ENCODE measurements at places on chromosomes 13 and 19.

DNA sequence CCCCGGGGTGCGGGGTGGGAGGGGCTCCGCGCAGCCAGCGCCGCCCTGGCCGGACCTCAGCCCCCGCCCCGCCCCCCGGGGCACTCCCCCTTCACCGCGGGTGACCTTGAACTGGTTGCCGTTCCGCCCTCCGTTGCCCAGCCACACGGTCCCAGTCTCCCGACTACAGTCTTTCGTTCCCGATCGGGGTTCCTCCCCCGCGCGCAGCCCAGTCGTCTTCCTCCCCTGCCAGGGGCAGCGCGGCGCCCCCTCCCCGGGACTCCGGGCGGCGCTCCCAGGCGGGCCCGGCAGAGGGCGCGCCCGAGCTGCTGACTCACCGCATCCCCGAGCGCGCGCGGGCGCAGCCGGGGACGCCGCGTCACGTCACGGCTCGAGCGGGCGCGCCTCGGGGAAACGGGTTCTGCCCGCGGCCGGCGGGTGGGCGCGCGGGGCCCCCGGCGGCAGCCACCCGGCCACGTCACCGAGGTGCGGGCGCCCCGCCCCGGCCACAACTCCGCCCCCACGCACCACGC, 459 bp downstream of the MIDN start:
- DNase-seq = peak; percentile 70

GRCh38 chr13:78881751-78882150, 222.8 kb upstream of the OBI1 start:
- no peak for DNase-seq

- DNase-seq = no peak
Measured at GRCh38 chr13:48579165-48579918, 46.5 kb upstream of the RCBTB2 start.

DNA sequence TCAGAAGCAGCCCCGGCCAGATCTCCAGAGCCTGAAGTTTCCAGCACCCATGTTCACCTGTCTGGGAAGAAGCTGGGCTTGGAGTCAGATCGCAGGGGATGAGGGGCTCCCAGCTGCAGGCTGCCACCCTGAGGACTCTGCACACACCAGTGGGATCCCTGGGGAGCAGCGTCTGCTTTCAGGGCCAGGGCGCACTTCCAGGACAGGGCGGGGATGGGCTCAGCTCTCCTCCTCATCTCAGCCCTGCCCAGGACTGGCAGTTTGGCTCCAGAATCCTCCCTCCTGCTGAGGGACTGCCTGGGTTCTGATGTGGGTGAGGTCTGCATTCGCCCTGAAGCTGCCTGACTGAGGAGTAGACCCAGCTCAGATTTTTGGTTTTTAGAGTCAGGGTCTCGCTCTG, 3.5 kb downstream of the SLC7A9 start:
- no peak for DNase-seq

DNA sequence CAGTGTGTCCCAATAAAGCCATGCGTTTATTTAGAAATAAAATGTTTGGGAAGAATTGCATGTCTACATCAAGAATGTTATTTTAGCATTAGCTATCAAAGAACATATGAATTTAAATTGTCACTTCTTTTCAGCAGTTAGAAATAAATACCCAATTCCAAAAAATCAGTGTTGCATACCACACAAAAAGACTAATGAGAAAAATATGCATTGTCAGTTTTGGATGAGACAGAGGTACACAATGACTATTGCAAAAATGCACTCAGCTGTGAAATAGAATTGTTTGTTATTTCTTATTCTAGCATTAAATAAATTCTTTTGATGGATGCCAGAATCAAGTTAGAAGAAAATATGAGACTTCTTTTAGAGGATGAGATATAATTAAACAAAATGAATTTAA, 833.9 kb downstream of the SLITRK1 start:
- DNase-seq = no peak

DNA sequence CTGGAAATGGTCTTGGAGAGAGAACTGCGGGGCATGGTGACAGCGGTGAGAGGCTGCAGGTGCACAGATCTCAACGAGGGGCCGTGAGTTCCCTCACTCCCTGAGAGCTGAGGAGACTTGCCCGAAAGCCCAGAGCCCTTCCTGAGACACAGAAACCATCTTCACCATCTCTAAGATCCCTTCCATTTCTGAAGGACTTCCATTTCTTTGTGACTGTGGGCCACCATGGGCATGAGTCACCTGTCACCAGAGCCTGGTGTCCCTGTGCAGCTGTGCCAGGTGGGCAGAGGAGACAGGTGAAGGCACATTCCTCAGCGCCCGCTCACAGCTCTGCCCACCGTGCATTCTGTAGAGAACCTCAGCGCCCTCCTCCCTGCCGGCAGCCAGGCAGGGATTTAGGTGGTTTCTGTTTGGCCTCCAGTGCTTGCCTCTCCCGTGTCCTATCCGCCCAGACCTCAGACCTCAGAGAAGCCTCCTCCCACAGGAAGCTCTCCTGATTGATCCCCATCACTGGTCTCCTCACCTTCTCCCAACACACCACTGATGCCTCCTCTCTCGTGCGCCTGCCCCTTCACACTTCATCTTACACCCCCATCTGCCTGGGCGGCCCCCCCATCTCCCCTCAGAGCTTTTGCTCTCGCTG, 24.2 kb downstream of the SH3GL1 start:
- no peak for DNase-seq

DNA sequence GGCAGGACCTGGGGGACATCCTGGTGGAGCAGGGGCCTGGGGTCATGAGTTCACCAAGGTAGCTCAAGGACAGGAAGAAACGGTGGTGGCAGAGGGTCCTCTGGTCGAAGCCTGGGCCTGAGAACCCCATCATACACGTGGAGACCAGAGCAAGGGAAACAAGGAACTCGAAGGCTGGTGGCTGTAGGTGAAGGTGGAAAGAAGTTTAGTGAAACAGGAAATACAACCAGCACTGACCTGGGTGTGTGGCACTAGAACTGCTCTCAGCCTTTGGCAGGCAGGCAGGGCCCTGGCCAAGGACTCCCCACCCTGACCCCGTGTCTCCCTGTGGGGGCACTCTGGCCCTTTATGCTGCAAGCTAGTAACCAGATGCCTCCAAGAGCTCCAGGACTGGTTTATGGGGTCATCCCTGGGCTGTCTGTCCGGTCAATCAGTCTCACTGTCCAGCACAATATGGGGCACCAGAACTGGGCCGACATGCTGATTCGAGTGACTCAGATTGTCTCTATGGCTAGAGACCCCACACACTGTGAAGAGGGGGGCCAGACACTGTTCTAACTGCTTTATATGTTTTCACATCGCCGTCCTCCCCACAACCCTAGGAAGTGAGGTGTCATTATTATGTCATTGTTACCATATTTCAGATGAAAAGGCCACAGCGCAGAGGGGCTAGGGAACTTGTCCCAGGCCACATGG, 3.8 kb downstream of the COX6B2 start:
- no peak for DNase-seq

DNA sequence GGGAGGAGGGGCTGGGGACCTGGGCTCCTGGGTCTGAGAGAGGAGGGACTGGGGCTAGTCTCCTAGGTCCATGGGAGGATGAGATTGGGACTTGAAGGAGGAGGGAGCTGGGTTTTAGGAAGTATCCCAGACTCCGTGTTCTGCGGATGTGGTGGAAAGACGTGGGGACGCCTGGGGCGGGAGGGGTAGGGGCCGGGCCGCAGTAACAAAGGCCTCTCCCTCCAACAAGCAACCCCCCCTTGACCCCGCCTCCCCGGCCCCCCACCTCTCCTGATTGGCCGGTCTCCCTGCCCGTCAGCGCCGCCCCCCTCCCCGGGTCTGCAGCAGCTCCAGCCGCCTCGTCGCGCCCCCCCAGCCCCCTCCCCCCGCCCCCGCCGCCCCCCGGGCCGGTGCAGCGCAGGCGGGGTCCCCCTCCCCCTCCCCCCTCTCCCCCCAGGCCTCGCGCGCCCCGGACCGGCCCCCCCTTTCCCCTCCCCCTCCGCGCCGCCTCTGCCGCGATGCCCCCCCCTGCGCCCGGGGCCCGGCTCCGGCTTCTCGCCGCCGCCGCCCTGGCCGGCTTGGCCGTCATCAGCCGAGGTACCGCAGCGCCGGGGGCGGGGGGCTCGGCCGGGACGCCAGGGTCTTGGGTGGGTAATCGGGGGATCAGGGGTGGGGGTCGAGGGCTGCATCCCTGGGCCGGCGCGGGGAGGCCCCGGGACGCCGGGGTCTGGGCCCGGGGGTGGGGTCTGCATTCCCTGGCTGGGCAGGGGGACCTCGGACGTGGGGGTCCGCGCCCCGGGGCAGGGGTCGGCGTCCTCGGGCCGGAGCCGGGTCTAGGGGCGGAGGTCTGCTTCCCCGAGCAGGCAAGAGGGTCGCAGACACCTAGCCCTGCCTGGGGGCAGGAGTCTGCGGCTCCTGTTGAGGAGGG, at the start of gene IGLON5:
TSS of gene IGLON5 (plus strand) at position 294 of the 907 bp plus-strand sequence. CDS start at position 498, 204 bp downstream.
- DNase-seq = no peak

DNA sequence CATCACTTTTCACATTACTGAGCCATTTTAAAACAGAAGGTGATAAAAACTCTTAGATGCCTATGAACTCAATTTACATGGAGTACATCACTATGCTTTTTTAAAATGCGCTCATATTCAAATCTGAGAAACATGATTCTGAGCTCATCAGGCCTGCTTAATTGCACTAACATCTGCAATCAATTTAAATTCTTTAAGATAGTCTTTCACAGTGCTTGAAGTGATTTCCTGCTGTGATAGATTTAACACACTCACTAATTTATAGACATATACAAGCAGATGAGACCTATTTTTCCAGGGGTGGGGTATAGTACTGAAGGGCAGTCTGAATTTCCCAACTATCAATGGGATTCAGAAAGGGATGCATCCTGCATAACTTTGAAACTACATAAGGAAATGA, 82.9 kb downstream of the DIAPH3 start:
- DNase-seq = no peak

DNA sequence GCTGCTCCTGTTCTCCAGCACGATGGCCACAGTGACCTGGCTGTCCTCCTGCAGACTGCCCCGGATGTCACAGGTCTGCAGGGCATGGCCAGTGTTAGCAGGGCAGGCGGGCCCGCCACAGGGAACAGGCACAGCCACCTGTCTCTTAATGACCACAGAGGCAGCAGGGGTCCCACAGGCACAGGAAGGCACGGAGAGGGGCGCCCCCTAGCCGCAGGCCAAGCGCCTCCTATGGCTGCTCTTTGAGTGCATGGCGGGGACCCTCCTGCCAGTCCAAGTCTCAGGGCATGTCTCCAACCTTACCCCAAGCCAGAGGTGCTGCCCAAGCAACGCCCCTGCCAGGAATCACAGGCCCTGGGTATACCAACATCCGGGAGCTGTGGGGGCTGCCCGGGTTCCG, 14.1 kb downstream of the IZUMO4 start:
- DNase-seq = no peak

- no peak for DNase-seq
Measured at GRCh38 chr13:51585696-51586095, 1.4 kb downstream of the WDFY2 start.

DNA sequence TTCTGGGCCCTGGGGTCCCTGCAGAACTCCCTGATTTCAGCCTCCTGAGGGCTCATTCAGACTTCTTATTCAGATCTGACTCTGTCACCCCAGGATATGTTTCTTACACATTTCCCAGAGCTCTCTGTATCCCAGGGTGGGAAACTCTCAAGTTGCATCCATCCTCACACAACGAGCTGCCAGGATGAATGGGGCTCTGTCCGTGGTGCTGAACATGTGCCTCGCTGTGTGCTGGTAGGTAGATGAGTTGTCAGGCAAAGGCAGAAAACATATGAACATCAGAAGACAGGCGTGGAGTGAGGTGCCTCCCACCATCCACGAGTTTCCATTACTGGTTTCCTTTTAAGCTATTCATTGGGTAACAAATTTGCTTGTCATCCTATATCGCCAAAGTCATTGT, 11.4 kb upstream of the IGFL1 start:
- no peak for DNase-seq

GRCh38 chr13:83710133-83710515, 172.2 kb downstream of the SLITRK1 start:
- DNase-seq = no peak

DNA sequence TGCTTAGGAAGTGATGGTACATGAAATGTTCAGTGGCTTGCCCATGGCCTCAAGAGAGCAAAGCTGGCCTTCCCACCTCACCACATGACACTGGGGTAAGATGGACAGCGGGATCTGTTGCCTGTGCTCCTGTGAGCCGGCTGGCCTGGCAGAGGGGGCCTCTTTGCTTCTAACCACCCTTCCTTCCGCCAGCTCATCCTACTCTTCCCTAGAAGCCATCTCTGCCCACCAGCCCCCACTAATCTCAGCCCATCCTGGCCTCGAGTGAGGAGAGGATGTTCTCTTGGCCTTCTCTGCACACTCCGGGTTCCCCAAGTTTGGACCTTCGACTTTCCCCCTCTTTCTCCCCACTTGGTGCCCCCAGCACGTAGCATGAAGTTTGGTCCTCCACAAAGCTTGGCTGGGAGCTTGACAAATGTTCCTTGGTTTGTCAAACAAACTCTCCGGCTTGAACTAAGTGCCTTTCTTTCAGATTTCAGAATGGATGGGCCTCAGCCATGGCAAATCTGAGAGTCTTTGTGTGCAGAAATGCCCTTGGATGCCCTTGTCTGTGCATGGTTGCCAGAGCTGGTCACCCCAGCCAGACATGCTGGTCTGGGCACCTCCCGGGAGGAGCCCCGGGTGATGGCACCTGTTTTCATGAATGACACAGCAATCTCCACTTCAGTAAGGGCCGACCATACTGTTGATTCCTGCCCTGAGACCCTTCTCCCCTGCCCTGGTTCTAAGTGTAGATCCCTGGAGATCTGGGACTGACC, 145.5 kb downstream of the URI1 start:
- DNase-seq = no peak

DNA sequence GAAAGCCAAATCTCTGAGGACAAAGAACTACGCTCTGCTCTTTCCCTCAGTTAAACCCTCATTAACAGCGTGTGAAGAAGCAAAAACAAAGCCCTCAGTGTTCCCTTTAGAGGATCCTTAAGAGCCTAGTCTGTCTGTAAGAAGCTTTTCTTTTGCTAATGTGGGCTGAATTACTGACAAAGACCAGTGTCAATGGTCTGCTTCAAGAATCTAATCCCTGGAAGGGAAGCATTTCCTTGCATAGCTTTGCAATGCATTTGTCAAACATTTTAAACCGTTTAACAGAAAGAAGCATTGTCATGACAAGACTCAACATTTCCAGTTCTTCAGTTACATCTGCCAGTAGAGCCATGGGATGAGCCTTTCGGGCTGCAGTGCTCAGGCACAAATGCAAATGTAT, 64.9 kb downstream of the EDNRB start:
- no peak for DNase-seq

DNA sequence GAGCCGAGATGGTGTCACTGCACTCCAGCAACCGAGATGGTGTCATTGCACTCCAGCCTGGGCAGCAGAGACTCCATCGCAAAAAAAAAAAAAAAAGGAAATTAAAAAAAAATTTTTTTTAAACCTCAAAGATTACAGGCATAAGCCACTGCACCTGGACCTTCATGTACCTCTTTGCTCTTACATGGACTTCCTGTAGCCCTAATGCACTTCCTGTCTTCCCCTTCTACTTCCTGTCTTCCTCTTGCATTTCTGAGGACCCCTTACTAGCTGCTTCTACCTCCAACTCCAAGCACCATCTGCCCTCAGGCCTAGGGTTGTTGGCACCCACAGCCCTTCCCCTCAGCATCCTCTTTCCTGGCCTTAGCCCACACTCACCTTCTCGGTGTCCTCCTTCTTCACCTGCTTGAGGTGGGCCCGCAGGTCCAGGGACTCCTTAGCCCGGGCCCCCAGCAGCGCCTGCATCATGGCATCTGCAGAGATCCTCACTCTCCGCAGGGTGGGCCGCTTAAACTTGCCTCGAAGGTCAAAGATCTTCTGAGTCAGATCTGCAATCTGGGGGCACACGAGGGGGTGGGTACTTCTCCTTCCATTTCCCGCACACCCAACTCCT, 3.8 kb downstream of the TNNI3 start:
- no peak for DNase-seq

Measured in stimulated activated CD8-positive, alpha-beta memory T cell treated with anti-CD3 and anti-CD28 coated beads, Interleukin-4, amount 100 ng/mL, for 1 hour (primary cell).